CD4-positive, alpha-beta T cell treated with Interleukin-15 for 4 hours (primary cell): ENCODE measurements at places on chromosomes 7 and 10.

GRCh38 chr7:89926194-89926593, 228.1 kb upstream of the STEAP1 start:
- no peak for DNase-seq

- DNase-seq, result no peak
These were observed 6.8 kb downstream of the DLG5 start for GRCh38 chr10:77919713-77920108.

GRCh38 chr10:77533887-77534278, 103.7 kb downstream of the KCNMA1 start:
- no peak for DNase-seq

- no peak for DNase-seq
These were observed 19.6 kb upstream of the PRKAR2B start for GRCh38 chr7:107024906-107025305.

DNA sequence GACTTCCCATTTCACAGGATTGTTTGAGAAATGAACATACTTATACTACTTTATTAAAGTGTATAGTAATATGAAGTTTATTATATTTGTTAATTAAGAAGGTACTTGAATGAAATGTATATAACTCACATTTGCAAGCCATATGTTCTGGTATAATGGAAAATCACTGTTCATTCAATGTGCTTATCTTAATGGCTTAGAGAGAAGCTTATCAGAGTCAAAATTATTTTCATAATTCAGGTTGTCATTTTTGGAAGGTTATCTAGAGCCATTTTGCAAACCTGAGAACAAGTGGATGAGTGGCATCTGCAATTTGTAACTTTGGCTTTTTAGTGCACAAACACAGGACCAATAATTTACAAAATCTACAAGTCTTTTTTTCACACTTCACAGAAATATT, 621.0 kb downstream of the ARL4A start:
- no peak for DNase-seq

DNA sequence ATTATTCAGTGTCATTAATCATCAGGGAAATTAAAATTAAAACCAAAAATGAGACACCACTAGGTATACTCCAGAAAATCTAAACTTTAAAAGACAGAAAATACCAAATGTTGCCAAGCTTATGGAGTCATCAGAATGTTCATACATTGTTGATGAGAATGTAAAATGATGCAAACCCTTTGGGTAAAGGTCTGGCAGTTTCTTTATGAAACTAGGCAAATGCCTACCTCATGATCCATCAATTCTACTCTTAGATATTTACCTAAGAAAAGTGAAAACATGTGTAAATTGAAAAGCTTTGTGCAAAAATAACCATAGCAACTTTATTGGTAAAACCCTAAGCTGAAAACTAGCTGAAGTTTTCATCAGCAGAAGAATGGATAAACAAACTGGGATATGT, 329.5 kb upstream of the MEOX2 start:
- no peak for DNase-seq

DNA sequence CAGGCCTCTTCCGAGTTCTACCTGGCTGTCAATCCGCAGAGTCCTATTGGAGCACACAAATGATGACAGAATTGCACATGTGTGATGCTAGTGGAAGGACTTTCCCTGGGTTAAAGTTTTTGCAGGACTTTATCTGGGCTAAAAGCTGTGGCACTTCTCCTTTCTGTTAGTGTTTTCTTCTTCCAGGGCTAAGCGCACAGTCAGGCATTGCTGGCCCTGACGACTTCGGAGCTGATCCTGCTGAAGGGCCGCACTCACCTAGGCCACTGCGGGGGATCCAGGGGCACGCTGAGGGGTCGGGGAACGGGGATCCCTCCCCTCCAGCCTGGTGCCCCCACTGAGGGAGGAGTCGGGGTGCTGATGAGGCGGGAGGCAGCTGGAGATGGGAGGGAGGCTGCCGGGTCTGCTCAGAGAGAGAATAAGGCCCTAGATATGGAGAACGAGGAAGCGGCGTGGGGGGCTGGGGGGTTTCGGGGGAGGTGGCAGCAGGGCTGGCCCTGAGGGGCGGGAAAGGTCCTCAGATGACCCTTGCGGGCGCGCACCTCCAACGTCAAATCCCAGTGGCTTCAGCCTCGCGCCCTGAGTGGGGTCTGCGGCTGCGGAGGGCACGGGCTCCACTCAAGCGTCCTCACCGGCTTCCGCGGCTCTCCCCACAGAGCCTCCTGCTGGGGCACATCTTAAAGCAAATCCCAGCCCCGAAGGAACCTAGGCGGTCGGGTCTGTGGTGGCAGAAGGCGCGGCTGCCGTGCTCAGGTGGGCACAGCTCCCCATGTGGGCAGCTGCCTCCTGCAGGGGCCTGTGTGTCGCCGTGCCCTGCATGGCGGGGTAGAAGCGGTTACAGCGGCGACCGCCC, 30.9 kb downstream of the AGR3 start:
- no peak for DNase-seq

DNA sequence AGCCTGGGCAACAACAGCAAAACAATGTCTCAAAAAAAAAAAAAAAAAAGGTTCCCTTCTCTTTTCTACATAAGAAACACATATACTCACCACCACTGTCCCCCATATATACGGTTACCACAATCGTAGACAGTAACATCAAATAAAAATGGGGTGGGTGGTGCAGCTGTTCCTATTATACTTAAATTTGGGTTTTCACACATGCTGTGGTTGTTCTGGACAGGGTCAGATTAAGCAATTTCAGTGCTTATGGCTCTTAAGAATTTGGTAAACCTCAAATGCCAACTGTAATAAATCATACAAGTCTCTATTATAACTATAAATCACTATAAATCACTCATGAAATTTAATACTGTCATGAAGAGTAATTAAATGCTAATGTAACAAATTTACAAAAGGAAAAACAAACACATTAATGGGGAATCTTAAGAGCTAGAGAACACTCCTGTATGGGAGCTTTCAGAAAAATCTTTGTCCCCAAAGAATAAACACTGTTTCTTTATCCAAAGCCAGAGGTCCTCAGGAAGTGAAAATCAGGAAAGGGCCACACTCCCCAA, 143.6 kb downstream of the GLI3 start:
- no peak for DNase-seq
